ENCODE measurements at places on chromosomes 5 and 9.
A peak's percentile ranks its signal among the peaks of the same experiment; 100 is the strongest.

DNA sequence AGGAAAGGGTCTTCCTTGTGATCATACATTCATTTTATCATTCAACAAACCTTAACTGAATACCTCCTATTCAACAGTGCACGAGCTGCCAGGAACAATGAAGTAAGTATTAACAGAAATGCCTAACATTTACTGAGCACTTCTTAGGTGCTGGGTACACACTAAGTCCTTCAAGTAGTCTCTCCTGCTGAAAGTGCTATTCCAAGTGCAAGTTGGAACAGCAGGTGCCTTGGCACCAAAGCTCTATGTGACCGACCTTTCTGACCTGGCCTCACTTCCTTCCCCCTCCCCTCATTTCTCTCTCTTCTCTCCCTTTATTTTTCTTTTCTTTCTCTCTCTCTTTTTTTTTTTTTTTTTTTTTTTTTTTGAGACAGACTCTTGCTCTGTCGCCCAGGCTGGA lies 94.5 kb downstream of the GRIA1 start:
- no peak for DNase-seq

DNA sequence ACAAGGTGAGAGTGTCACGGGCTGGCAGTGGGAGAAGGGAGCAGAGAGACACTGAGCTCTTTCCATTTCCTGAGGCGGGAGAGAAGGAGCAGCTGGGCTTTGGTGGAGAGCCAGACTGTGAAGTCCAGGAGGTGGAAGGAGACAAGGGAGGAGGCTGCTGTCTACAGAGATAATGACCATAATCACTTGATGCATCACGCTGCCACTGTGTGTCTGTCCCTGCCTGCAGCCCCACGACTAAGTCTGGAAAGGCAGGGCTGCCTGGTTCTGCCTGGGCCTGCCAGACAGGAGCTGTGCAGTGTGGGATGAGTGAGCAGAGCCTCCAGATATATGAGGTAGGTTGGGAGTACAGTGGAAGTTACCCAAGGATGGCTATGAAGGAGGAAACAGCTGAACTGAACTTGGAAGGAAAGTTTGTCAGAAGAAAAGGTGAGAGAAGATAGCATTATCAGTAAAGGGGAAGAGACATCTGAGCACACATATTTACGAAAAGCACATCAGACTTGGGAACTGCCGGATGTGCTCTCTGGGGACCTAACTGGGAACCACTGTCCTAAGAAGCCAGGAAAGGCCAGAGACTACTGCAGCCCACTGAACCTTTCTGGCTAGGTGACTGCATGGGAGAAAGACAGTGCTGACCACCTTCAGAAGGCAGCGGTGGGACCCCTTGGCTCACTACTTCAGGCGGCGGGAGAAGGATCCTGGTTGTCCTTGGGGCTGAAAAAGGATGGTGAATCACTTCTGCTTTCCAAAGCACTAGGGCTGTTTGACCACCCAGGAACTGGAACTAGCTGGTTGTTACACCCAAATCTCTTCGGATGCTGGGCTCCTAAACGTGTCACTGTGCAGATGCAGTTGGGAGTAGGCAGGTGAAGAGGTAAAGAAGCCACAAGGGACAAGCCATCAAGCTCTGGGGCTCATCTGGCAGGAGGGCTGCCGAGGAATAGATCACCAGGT lies 12.8 kb upstream of the DDX41 start:
- DNase-seq: no peak

GRCh38 chr5:4348919-4349318 lies 753.3 kb downstream of the IRX1 start:
- DNase-seq: no peak

DNA sequence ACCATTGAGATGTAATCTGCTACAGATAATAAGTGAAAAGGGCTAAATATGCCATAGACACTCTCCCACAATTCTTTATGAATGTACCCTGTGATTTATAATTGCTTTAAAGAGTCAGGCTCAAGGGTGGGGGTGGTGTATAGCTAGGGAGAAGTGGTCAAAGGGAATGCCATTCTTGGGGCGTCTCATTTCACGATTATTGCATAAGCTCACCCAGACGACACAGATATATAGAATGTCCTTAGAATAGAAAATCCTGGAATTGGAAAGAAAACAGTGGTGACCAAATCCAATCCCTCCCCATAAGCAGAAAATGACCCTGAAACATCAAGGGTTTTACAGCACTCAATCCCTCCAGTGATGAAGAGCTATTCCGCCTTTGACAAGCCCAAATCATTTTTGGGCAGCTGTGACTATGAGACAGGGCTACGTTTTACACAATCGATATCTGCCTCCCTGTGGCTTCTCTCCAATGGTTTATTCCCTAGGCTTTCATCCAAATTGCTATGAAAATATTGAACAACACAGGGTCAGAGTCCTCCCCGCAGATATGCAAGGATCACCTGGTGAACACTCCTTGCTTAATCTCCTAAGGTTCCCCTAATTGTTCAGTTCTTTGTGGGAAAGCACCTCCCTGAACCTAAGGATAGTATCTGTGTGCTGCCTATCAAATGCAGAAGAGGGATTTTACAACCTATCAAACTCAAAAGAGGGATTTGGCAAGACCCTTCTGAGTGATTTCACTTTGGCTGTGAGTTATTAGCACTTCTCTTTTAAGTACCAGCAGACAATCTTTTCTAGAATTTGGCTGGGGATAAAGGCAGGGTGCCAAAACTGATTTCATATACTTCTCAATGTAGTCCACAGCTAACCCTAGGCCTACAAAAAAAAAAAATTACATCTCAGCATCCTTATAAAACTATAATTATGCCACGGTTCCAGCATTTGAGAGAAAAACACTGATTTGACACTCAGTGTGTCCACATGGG lies 144.9 kb upstream of the CDH6 start:
- DNase-seq: no peak

- DNase-seq: no peak
Measured at GRCh38 chr5:15791274-15791673, 291.3 kb downstream of the FBXL7 start.

GRCh38 chr5:19713740-19714139 lies 274.3 kb downstream of the CDH18 start:
- no peak for DNase-seq

- no peak for DNase-seq
Measured at GRCh38 chr5:134296213-134296612, 70.3 kb upstream of the PPP2CA start.

GRCh38 chr5:146630472-146630871 lies 114.5 kb upstream of the GPR151 start:
- DNase-seq: no peak

GRCh38 chr5:177509991-177510566 lies 453 bp upstream of the DOK3 start:
- DNase-seq: no peak

DNA sequence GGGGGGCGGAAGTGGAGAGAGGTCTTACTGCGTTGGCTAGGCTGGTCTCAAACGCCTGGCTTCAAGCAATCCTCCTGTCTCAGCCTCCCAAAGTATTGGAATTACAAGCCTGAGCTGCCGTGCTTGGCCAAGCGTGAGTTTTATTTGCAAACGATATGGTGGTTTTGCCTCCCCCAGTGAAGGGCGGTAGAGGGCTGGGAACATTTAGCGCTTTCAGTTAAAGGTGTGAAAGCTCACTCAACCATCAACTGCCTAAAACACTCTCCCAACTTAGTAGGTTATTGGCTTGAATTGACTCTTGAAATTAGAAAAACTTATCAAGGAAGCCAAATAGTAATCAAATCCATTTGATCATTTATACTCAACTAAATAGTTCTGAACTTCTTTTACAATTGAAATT lies 156.3 kb downstream of the ESM1 start:
- DNase-seq: no peak

DNA sequence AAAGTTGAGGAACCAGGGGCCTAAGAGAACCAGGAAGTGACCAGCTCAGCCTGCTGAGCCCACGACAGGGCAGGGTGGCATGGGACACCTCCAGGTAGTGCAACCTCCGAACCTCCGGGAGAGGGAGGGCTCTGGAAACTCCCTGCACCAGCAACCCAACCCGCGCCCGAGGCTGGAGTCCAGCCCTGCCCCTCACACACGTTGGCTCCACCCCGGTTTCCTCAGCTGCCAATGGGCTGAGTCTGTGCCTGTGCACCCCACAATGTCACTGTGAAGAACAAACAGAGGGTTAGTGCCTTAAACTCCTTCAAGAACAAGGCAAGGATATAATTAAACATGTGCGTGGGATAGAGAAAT lies 17.0 kb upstream of the UNC5A start:
- DNase-seq: no peak

DNA sequence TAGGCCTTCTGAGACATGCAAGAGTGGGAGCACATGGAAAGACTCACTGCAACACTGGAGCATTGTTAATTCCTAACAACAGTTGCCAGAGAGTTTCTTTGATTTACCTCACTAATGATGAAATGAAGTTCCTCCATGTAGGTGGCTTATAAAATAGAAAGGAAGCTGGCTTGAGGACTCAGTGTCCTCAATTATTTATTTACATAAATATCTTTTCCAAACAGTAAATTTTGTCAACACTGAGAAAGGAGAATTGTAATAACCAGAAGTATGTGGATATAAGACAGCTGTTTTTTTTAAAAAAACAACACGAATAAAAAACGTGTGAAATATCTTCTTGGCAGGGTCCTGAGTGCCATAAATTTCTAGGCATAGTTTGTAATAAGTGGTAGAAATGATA lies 9.1 kb upstream of the SLC27A6 start:
- DNase-seq: no peak

- DNase-seq: peak; percentile 45
Measured at GRCh38 chr5:10507575-10508096, 56.2 kb upstream of the ANKRD33B start.

DNA sequence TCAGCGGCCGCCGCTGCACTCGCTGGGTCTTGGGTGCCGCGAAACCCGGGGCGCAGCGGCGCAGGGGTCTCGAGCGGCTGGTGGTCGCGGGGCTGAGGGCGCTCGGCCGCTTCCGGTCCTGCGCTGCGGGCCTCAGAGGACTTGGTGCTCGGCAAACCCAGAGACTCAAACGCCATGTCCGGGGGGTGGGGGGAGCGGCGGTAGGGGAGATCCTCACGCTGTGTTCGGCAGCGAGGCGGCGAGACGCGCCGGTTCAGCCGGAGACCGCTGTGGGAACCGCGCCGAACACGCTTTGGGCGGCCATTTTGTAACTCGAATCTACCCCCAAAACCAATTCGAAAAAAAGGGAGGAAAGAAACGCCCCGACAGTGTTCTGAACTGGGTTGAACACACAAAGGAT lies 317.5 kb upstream of the CDH18 start:
- no peak for DNase-seq

DNA sequence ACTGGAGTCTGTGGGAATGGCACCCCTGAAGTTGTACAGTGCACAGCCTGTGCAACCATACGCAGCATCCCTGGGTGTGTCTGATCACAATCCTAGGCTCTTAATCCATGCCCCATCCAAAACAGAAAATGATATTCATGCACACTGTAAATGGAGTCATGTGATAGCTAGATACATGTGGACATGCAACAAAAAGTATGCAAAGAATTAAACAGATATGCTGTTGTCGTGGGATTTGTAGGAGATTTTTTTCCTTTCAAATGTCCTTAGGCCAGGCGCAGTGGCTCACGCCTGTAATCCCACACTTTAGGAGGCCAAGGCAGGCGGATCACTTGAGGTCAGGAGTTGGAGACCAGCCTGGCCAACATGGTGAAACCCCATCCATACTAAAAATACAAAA lies 36.1 kb downstream of the PRRX2 start:
- DNase-seq: no peak

GRCh38 chr5:143083006-143083405 lies 312.8 kb downstream of the ARHGAP26 start:
- no peak for DNase-seq

- no peak for DNase-seq
Measured at GRCh38 chr5:142644640-142645361, 41.1 kb downstream of the FGF1 start.

- no peak for DNase-seq
Measured at GRCh38 chr9:31302620-31303418, 1081.6 kb upstream of the ACO1 start.

GRCh38 chr5:33968211-33969005 lies 16.1 kb downstream of the SLC45A2 start:
- DNase-seq: peak; percentile 76

DNA sequence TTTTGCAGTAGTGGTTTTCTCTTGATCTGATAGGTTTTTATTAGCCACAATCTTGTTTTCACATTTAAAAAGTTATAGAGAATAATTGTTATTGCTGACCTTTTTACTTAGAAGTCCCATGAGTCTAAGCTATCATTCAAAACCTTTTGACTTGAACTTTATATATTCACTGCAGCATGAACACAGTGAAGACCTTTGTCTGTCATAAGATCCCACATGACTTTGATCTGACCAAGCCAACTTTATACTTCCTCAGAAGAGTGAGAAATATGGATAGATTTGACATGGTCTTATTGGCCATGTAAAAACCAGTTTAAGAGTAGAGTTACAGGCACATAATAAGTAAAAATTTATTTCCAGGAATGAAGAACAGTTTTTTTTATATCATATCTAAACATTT lies 34.1 kb downstream of the RAD1 start:
- no peak for DNase-seq

DNA sequence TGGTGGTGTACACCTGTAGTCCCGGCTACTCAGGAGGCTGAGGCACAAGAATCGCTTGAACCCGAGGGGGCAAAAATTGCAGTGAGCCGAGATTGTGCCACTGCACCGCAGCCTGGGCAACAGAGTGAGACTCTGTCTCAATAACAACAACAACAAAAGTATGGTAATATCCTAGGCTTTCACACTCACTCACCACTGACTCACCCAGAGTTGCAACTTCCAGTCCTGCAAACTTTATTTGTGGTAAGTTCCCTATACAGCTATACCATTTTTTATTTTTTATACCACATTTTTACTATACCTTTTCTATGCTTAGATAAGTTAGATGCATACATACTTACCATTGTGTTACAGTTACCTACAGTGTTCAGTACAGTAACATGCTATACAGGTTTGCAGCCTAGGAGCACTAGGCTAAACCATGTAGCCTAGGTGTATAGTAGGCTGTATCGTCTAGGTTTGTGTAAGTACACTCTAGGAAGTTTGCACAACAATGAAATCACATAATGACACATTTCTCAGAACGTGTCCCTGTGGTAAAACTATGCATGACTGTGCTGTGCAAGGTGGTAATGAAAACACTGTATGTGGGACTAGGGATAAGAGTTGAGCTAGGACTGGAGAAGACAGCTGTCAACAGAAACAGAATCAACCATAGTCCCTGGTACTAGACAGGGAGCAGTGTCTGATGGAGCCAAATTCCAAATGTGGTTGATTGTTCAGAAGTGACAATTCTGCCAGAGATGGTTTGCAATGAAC lies 109.5 kb upstream of the RAD23B start:
- DNase-seq: no peak
